ENCODE measurements at places on chromosomes 2 and 18. TPM values are rescaled to one million over a fixed set of nuclear protein-coding genes. Genes with fewer than 3 reads are reported as not detected.

Gene INPP5D
- polyA plus RNA-seq = 10.7 TPM

Gene GDF7
- polyA plus RNA-seq = 3.8 TPM

Gene SLC25A12
- 26.3 TPM for polyA plus RNA-seq

Gene MEP1B
- 0.05 TPM for polyA plus RNA-seq

Data from right renal pelvis (tissue), 4 donors.